ENCODE measurements at places on chromosomes 7 and 10.

GRCh38 chr7:140326116-140326928 lies 72.0 kb downstream of the SLC37A3 start:
- peak; percentile 14 for DNase-seq

- DNase-seq, result no peak
Measured at GRCh38 chr7:47782022-47782421, 166.2 kb downstream of the PKD1L1 start.

DNA sequence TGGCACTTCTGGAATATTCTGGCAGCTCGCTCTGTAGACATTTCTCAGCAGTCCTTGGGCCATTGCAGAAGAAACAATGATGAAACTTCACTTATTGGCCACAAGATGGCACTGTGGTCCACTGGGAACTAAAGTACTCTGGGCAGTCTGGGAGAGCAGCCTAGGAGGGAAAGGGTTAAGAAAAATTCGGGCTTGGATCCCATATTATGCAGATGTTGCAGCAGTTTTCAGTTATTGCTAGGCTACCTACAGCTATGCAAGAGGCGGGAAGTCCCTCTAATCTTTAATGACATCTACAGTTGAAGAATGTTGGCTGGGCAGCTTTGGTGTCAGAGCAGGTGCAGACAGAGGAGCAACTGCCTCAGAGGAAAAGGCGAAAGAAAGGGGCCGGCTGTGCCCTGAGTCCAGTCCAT lies 201.7 kb upstream of the PRSS58 start:
- DNase-seq, result no peak

DNA sequence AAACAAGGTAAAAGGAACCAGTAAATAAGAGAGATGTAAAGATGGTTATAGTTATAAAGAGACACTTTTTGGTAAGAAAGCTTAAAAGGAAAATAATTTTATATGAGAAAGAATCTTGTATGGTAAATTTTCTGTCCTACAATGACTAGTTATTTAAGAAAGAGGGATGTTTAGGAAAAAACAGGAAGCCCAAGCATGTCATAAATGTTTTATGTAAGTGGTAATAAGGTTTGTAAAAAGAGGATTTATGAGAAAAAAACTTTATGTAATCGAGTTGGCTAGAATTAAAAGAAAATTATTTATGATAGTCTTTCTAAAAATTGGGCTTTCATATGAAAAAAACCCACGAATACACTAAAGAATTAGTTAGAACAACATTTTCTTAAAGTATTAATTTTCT lies 34.2 kb upstream of the CREB3L2 start:
- no peak for DNase-seq

GRCh38 chr7:17357952-17358351 lies 59.5 kb downstream of the AHR start:
- DNase-seq, result no peak

GRCh38 chr7:29557954-29558353 lies 5.7 kb upstream of the PRR15 start:
- no peak for DNase-seq

DNA sequence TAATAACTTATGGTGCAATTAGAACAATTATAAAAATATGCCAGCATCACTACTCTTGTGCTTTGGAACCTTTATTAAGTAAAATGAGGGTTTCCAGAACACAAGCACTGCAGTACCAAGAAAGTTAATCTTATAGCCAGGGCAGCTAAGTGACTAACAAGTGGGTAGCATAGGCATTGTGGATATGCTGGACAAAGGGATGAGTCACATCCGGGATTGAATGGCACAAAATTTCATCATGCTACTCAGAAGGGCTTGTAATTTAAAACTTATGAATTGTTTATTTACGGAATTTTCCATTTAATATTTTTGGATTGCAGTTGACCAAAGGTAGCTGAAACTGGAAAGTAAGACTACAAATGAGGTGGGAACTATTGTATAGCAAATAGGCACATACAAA lies 250.6 kb downstream of the C7orf25 start:
- no peak for DNase-seq

DNA sequence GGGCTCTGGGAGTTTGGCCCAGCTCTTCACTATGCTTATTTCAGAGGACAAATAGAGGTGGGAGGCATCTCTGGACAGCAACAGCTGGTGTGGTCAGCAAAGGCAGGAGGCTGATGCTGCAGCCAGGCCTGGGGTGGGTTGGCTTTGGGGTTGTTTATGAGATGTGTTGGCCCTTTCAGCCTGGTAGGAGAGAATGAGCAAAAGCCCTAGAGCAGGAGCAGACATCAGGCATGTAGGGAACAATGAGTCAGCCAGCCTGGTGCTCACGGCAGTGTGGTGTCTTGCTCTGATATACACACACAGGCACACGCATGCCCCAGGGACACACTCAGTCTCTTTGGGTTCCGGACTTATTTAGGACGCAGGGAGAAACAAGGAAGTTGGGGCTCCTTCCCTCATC lies 157.1 kb downstream of the PRKCQ start:
- DNase-seq, result no peak

- DNase-seq, result no peak
Measured at GRCh38 chr7:103843689-103844480, 145.6 kb downstream of the RELN start.

DNA sequence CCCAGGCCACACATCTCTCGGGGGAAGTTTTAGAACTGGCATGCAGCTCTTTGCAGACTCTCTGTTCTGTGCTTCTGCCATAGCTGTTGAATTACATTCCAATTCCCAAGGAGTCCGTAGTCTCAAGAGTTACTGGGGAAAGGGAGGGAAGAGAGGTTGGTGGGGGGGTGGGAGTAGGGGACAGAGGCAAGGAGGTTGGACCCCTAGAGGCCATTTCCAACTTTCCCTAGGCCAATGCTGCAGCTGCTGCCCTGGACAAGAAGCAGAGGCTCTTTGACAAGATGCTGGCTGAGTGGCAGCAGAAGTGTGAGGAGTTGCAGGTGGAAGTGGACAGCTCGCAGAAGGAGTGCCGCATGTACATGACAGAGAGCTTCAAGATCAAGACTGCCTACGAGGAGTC lies 23.8 kb downstream of the MYH16 start:
- DNase-seq, result no peak

GRCh38 chr7:156309016-156309620 lies 331.5 kb upstream of the RNF32 start:
- DNase-seq, result no peak

All from stimulated activated CD8-positive, alpha-beta memory T cell treated with anti-CD3 and anti-CD28 coated beads, Interleukin-15, amount 100 ng/mL, for 1 hour (primary cell).